Smooth muscle cell of the pulmonary artery (primary cell): ENCODE measurements at places on chromosomes 2 and 18. TPM values are rescaled to one million over a fixed set of nuclear protein-coding genes. Genes with fewer than 3 reads are reported as not detected.

The AGFG1 gene
- total RNA-seq = 62.7 and 62.8 TPM in 2 replicates

The NAT8 gene
- total RNA-seq = not detected in 2 replicates

The TPO gene
- total RNA-seq = not detected in 2 replicates

The CD207 gene
- not detected in 2 replicates for total RNA-seq
